ENCODE measurements at places on chromosomes 4 and X. TPM values are rescaled to one million over a fixed set of nuclear protein-coding genes. Genes with fewer than 3 reads are reported as not detected.

Gene CLCN3
- 32.6 TPM for total RNA-seq

Gene CHM
- 22.5 TPM for total RNA-seq

Gene F8
- 4.1 TPM for total RNA-seq

Gene SHROOM2
- total RNA-seq, result 18.3 TPM

Gene RS1
- total RNA-seq, result not detected

Gene ETDB
- total RNA-seq, result not detected

Gene USP26
- total RNA-seq, result not detected

Gene SERTM2
- not detected for total RNA-seq

Gene MMRN1
- total RNA-seq, result not detected

Gene UGT8
- total RNA-seq, result not detected

Gene GPR143
- total RNA-seq, result not detected

Gene RRH
- 0.08 TPM for total RNA-seq

DNA sequence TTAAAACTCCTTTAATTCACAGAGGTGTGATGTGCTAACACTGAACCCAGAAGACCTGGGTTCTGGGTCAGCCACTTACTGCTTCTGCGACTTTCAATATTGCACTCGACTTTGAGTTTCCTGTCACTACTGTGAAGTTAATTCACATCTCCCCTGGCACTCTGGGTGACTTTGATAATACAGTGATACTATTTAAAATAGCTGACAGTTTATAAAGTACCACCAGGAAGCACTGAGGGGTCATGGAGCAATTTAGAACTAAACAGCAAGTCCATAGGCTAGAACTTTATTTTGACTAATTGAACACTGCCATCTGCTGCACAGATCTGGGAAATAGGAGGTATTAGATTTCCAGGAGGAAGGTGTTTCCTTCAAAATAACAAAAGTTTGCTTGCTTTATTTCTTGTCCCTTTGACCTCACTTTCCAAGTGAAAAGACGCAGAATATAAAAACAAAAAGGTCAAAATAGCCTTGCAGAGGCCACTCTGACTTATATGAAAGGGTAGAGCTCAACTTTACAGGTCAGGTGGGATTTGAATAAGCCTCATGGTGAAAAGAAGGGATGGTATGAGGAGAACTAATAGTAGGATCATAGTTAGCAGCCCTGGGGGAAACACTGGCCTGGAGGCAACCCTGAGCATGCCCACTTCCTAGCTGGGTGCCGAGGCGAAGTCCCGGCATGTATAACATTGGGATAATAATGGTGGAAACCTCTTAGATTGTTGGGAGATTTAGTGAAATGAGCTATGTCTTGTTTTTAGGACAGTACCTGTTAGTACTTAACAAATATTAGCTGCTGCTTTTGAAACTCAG lies 53.4 kb downstream of the ZNF518B start:
- DNase-seq, result peak; percentile 29

DNA sequence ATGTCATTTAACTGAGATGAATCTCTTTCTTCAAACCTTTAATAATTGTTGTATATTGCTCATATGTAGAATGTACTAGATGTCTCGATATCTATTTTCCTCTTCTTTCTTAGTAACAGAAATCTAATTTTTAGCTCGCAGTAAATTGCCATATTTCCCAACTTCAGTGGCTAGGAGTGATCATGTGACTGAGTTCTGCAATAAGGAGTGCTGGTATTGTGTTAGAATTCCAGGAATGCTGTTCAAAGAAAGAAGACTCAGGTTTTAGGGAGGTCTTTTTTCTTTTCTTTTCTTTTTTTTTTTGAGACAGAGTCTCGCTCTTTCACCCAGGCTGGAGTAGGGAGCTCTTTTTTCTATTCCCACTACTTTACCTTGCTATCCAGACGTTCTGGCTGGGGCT lies 81.7 kb downstream of the SLC10A7 start:
- no peak for DNase-seq

GRCh38 chr4:88526221-88526815 lies 2.7 kb upstream of the PYURF start:
- DNase-seq, result peak; percentile 29

- DNase-seq, result no peak
Measured at GRCh38 chr4:149102765-149103164, 660.6 kb upstream of the NR3C2 start.

DNA sequence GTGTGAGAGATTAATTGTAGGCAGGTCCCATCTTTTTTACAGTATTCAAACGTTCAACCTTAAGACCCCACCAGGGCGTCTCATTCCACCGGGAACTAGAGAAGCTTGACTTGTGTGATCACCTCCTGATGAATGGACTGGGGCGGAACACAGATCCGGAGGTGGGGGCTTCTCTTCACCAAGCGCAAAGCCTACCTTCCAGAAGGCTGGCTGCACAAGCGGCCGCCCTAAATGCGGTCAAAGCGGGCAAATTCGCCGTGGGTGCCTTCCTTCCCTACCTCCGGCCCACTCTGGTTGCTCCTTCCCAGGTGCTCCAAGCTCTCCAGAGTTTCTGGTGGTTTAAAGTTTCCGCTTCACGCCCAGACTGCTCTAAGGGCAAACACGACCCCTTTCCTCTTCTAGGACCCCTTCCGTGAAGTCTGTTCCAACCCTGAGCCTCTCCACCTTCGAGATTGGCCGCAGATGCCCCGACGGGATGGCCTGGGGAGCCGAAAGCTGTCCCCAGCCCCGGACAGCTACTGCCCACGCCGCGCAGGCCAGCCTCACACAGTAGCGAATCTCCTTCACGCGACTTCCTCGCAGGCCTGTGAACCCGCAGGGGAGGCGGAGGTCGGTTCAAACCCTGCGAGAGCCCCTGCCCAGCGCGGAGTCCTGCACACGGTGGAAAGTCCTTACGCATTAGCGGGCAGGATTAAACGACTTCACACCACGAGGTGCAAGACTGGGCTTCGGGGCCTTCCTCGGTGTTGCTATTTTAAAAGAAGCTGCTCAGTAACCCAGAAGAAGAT lies 1.6 kb upstream of the WWC2 start:
- DNase-seq, result no peak

DNA sequence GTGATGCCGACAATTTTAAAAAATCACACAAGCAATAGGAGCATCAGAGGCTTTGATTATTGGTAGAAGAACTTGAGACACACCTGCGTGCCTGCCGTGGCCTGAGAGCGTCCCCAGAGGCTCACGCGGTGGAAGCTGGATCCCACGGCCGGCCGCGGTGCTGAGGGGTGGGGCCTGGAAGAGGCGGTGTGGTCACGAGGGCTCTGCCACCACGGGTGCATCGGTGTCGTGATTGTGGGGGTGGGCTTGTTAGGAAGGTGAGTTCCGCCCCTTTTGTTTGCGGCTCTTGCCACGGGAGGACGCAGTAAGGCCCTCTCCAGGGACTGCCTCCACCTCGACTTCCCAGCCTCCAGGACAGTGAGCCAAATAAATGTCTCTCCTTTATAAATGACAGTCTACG lies 77.2 kb upstream of the ADRA2C start:
- no peak for DNase-seq

DNA sequence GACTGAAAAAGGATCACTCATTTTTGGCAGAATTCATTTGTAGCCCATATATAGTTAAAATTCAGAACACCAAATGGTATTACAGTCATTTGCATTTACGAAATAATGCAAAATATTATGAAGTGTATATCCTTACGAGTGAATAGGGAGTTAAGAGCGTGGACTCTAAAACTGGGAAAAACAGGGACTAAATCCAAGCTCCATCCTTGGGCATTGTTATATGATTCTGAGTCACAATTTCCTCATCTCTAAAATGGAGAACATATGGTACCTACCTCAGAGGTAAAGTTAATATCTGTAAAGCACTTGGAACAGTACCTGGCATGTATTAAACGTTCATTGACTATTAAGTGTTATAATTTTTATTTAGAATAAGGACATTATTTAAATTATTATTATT lies 106.3 kb downstream of the ZAR1 start:
- no peak for DNase-seq

GRCh38 chr4:134499074-134499473 lies 297.5 kb upstream of the PABPC4L start:
- no peak for DNase-seq

- peak; percentile 94 for DNase-seq
Measured at GRCh38 chr4:123352240-123352945, 44.2 kb upstream of the SPRY1 start.

- no peak for DNase-seq
Measured at GRCh38 chr4:7546152-7546808, 111.5 kb upstream of the PSAPL1 start.

DNA sequence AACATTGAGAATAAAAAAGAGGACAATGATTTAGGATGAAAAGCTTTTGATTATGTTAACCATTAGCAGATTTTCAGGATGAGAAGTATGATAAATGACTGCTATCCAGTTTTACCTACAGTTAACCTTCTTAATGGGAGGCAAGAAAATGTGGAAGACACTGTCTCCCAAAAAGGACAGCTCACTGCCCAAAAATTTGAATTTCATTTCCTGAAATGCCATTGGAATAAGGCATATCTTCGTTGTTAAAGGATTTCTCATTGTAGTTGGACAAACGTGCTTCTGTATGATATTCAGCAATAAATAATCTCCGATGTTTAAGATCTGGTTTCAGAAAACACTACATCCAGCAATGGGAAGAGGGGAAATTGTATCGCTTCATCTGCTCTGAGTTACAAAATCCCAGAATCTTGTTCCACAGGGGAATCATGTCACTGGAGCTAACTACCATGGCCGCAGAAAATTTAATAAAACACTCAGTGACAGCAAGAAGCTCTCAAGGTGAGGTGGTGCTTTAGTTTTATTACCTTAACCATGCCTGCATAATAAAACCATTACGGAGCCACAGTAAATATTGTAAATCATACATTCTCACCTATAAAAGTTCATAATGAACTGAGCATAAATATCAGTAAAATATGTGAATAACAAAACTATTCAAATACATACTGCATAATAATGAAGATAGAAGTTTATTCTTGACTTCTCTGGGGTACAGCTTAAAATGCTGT lies 552.3 kb downstream of the PCDH7 start:
- DNase-seq, result no peak

- no peak for DNase-seq
Measured at GRCh38 chr4:43556262-43556661, 663.7 kb downstream of the GRXCR1 start.

DNA sequence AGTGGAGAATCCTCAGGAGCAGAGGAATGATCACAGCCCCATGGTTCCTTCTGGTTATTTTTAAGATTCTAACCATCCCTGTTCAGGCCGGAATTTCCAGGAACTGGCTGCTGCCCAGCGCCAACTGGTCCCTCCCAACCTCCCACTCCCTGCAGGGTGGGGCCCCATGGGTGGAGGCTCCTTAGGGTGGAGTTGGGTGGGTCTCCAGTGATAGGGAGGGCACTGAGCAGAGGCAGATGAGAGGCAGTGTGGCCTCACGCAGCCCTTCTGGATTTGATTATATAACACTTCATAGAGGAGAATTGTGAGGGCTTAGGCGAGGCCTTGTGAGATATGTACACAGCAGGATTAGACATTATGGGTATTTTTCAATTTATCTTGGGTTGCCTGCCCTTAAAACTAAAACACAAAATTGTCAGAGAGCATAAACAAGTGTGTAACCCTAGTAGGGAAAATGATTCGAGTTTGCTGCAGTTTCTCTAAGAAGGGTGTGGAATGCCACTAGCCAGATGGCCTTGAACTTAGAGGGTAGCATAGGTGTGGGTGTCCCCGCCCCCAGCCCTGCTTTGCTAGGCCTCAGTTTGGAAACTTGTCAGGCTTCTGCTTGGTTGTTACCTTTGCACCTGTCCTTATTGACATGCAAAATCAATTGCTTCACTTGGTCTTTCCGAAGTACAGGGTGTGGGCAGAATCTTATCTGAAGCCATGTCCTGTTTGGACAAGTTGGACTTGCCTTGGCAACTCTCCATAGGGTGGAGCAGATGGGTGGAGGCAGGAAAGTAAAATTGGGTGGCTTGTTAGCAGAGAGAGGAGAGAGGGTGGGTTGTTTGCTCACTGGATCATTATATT lies 9.4 kb downstream of the KLF3 start:
- peak; percentile 84 for DNase-seq

- DNase-seq, result no peak
Measured at GRCh38 chr4:176043838-176044588, 21.6 kb upstream of the WDR17 start.

- DNase-seq, result no peak
Measured at GRCh38 chr4:123744664-123745290, 348.2 kb downstream of the SPRY1 start.

GRCh38 chrX:20383477-20383876 lies 116.8 kb upstream of the RPS6KA3 start:
- DNase-seq, result peak; percentile 71

GRCh38 chr4:125042041-125042440 lies 272.7 kb upstream of the FAT4 start:
- DNase-seq, result no peak

DNA sequence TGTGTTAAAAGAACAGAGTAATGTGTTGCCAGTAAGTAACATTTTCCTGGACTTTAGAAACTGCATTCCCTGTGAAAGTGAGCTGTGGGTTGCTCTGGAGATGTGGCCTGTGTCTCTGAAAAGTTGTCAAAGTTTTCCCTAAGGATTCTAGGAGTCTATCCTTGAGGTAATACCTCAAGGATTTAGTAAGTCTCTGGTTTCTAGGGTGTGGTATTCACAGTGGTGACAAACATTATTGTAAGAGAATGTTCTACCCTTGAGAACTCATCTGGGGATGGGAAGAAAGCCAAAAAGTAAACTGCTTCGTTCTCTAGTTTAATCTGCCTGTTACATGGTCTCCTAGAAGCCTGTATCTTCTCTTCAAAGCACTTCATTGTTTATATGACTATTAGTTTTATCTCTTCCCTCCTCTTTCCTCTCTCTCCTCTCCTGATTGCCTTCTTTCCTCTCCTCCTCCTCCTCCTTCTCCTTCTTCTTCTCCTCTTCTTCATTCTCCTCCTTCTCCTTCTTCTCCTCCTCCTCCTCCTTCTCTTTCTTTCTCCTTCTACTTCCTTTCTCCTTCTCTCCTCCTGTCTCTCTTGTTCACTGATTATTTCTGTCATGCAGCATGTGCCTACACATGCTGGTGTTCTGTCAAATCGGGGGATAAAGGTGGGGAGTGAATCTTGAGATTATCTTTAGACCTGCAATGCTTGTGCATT lies 321.3 kb downstream of the PTTG2 start:
- DNase-seq, result peak; percentile 20

DNA sequence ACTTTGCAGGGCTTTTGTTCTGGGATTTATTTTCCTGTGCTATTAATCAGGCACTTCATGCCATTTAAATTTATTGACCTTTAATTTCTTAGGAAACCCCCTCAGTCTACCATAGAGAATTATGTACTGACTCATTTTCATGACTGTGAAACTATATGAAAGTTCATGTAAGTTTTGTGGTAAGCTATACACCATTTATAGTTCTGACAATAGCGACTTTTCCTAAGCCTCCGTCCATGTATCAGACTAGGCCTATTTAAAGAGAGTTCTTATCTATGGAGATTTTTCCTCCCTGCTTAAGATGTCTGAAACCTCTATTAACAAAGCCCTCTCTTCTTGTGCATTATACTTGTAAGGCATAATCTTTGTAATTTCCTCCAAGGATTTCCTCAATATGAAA lies 111.6 kb downstream of the AFF2 start:
- no peak for DNase-seq

Data from myocyte (in vitro differentiated cells).